ENCODE measurements at places on chromosomes 7 and 10.

- no peak for DNase-seq
These were observed 147.2 kb downstream of the MYOF start for GRCh38 chr10:93334901-93335327.

DNA sequence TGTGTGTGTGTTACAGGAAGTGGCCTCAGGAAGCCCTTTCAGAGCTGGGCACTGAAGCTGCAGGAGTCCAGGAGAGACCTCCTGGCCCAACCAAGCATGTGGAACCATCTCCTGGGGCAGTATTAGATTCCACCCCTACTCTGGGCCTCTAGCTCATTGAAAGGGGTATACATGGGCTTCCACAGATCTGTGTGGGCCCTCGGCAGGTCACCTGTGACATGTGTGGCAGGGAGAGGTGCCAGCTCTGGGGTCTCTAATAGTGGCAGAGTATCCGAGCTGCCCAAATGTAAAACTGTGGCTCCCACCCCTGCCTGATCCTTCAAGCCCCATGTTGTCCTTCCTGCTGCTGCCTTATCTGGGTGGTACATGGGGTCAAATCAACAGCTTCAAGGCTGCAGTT, 144.1 kb downstream of the GLCCI1 start:
- DNase-seq = no peak

DNA sequence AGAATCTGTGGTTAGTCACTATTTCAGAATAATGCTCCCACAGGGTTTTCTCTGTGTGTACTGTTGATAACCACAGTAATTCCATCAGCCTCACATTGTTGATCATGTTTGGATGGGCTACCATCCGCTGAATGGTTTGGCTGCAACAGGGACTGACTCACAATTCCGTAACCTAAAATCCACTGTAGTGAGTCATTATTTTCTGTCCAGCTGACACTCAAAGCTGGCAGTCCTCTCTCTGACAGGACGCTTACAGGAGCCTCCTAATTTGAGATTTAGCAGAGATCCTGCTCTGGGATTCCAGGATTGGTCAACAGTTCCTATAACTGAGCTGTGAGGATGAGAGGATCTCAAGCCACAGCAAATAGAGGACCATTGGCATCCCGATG, 32.7 kb downstream of the VWA2 start:
- no peak for DNase-seq

DNA sequence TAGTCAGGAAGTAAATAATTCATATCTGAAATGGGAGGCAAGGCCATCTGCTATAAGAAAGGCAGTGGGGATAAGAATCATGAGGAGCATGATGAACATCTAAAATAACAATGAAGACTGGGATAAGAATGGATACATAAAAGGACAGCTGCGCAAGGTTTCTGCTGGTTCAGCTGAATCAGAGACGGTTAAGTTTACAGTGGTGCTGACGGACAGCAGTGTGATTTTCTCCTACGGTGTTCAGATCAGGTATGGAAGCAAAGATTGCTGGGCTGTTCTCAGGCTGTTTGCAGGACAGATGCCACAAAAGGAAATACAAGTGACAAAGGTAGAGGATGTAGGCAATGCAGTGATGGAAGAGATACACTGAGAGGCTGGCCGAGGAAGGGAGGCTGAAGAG, 8.4 kb downstream of the CYCS start:
- DNase-seq = no peak

GRCh38 chr10:1358860-1359625, 302.9 kb downstream of the WDR37 start:
- no peak for DNase-seq

Data from CMK (cell line).